ENCODE measurements at places on chromosomes 11 and 22. TPM values are rescaled to one million over a fixed set of nuclear protein-coding genes. Genes with fewer than 3 reads are reported as not detected.

Gene MOGAT2
- total RNA-seq: not detected

DNA sequence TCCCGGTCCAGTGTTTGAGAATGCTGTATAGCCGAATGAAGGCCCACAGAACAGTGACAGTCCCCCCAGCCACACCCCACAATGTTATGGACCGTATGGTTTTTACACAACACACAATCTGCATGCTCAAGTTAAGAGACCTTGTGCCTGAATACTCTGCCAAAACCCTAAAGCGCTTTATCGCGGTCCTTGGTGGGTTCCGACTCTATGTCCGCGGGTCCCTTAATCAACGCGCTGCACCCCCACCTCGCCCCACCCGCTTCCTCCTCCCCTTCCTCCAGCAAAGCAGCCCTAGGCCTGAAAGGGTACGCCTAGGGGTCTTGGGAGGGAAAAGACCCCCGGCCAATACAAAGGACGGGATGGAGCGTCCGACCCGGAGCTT lies 442 bp downstream of the COPB1 start:
- no peak for DNase-seq

- no peak for DNase-seq
Measured at GRCh38 chr22:30010789-30011405, 69.4 kb upstream of the HORMAD2 start.

GRCh38 chr22:40616578-40616977 lies 19.9 kb downstream of the MRTFA start:
- DNase-seq: no peak
